ENCODE measurements at places on chromosomes 2 and 18.

DNA sequence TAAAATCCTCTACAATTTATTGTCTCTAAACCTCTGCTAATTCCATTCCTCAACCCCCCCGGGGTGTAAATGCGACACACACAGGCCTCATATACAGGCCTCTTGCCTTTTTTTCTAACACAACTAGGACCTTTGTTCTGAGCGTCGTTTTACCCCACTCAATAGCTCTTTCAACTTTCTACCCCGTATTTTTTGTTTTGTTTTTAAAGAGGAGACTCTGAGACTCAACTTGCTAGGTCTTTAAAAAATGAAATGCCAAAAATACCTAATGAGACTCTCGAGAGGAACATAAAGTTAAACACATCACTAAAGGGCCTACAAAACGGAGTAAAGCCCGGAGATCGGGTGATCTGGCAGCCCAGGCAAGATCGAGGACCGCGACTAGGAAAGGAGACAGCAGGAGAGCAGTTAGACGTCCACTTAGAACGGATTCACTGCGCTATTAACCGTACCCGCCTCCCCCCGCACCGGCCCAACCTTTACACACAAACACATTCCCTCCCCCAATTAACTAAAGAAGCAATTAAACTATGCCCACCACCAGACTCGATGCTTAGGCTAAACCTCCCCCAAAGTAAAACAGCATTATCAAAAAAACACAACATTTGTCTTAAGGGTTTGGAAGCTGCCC is 1.7 kb downstream of the TRIP12 start:
- DNase-seq, result no peak

- DNase-seq, result peak; percentile 37
Measured at GRCh38 chr2:70983506-70984227, 5.2 kb downstream of the ANKRD53 start.

DNA sequence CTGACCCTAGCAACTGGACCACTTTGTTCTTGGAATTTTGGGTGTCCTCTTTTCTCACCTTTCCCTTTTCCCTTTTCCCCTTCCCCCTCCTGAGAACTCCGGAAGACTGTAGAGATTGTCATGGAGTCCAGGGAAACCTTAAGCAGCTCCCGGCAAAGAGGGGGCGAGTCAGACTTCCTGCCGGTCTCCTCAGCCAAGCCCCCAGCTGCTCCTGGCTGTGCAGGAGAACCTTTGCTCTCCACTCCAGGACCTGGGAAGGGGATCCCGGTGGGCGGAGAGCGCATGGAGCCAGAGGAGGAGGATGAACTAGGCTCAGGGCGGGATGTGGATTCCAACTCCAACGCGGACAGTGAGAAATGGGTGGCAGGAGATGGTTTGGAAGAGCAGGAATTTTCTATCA is 20.5 kb downstream of the SETBP1 start:
- no peak for DNase-seq

DNA sequence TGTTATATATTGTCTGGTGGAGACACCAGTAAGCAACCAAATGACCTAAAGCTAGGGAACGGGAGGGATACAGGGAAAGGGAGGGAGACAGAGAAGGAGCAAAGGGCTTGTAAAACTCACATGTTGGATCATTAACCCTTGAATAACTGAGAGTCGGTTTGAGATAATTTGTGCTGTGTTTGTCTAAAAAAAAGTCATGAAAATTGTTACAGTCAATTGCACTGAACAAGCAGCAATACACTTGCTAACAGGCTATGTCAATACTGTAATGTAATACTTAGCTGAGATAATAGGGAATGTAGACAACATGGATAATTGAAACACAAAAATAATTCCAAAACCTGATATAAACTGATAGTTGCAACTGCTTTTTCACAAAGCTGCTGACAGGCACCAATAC is 71.3 kb upstream of the ZNF521 start:
- no peak for DNase-seq

GRCh38 chr2:151638191-151638933 is 95.9 kb downstream of the NEB start:
- no peak for DNase-seq

DNA sequence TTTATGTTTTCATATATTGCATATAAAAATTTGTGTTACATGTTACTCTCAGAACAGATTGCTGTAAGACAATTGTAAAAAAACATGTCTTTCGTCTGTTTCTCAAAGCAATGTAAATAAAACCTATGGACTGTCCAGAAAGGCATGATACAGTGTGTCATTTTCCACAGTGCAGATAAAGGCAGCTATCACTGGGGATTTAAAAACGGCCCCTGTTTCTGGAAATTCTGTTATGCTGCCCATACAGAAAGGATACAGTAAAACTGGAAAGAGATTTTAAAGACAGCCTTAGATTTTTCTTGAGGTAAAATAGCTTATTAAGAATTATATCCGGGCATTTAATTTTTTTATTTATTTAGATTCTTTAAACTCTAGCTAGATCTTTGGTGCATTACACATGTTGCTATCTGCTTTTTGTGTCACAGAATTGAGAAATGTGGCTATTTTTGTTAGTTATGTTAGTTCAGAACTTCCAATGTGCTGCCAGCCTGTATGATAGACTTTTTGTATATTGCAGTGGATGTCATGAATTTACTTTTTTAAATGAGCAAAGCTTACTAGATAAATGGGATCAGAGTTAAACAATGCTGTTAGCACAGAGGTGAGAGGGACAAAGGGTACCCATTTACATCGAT is 859 bp upstream of the INO80D start:
- no peak for DNase-seq

All from D721Med (cell line).